ENCODE measurements at places on chromosomes 5 and 9.

- DNase-seq, result no peak
These were observed 9.1 kb downstream of the EGFL7 start for GRCh38 chr9:136671646-136672430.

DNA sequence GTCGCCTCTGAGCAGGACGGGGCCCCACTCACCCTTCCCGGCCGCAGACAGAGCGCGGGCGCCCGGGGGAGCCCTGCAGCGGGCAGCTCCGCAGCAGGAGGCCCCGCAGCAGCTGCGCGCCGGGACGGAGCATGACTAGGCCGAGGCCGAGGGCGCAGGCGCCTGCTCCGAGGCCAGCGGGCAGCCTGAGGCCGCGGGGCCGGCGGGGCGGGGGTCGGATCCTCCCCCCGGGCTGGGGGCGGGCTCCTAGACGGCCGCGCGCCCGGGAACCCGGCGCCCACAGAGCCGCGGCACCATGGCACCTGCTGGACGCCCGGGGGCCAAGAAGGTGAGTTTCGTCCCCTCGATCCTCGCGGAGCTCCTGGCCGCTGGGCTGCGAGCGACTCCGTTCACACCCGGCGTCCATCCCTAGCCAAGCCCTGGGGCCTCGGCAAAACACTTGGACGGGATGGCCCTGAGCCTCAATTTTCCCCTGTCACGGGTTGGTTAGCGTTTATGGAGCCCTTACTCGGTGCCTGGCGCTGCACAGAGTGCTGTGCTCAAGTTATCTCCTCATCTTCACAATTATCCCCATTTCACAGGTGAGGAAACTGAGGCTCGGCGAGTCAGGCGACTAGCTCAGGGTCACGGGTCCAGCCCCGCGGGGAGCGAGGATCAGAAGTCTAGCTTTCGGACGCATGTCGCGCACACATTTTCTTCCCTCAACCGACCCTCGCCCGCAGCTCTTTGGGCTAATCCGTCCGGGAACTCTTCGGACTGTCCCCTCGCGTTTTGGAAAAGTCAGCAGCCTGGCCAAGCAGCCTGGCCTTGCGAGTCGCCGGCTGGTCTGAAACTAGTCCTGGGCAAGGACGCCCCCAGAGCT is at the start of the genes BHMT2 and DMGDH:
Gene BHMT2 (plus strand): TSS at position 280 of the 862 bp plus-strand sequence. CDS start 16 bp downstream, at position 296.
Gene DMGDH (minus strand): TSS at position 187 of the 862 bp plus-strand sequence. CDS start 54 bp downstream, at position 133.
- peak; percentile 68 for DNase-seq

- DNase-seq, result no peak
These were observed 7.2 kb downstream of the EPB41L4A start for GRCh38 chr5:112411903-112412302.

DNA sequence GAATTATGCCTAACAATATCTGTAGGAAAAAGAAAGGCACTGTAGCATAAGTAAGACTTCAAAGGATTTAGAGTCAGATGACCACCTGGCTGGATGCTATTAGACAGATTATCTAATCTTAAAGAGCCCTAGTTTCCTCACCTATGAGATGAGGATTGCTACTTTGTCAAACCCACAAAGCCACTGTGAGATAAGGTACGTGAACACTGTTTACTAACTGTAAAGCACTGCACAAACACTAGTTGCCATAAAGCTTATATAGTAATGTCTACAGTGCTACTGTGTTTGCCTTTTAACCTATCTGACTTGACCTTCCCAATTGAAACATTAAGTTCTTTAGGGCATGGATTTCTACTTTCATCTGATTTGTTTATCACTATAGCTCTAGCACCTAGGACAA is 10.3 kb downstream of the TRMO start:
- no peak for DNase-seq

DNA sequence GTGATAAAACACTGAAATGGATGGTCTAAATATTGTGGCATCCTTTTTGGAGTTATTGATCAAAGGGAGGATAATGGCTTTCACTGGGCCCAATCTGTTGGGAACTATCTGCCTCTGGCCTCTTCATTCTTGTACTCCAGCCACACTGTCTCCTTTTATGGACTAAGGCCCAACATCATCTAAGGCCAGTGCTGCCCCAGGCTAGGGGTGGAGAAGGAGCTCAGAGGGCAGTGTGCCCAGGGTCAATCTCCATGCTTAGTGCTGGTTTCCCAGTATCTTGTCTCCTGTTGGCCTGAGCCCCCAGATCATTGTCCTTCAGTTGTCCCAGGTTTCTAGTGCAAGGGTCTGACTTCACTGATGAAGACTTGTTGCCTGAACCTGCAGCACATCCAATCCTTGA is 26.4 kb upstream of the JMY start:
- DNase-seq, result no peak

Data from sciatic nerve (tissue), 2 donors.